Neural progenitor cell (in vitro differentiated cells): ENCODE measurements at places on chromosomes 5 and 9. TPM values are rescaled to one million over a fixed set of nuclear protein-coding genes. Genes with fewer than 3 reads are reported as not detected.

Gene PCDHB2
- 34.2 and 48.4 TPM in 2 replicates for total RNA-seq

Gene SLC25A2
- 0.22 and 0.96 TPM in 2 replicates for total RNA-seq

- no peak overlapping the region for H3K4me3 ChIP-seq
- peaks cover 10% of the 10 kb centered on the region for H3K4me1 ChIP-seq
- H3K27ac ChIP-seq, result no peak overlapping the region
- DNase-seq, result peak; percentile 27
- no peaks in the 10 kb centered on the region for H3K36me3 ChIP-seq
These were observed 14.3 kb downstream of the SYK start for GRCh38 chr9:90815944-90816357.

Gene BTNL8
- total RNA-seq, result 0.22 and 0.34 TPM in 2 replicates

Gene CARTPT
- not detected in 2 replicates for total RNA-seq

DNA sequence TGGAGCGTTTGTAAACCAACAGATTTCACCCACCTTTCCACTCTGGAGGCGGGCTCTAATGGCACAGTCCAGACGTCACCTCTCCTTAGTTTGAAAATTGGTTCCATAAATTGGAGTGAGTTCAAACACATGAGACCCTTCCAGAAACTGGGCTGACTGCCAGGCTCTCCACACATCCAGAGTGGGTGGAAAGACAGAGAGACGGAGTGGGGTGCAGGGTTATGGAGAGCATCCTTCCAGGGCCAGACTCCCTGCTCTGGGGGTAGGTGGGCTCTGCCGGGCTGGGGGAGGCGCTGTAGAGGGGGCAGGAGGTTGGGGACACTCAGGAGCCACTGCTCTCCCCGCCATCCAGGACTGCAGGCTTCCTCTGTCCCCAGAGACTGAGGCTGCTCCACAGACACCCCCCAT, 104.7 kb upstream of the PHYKPL start:
- no peaks in the 10 kb centered on the region for H3K27me3 ChIP-seq
- H3K27ac ChIP-seq, result no peak overlapping the region

DNA sequence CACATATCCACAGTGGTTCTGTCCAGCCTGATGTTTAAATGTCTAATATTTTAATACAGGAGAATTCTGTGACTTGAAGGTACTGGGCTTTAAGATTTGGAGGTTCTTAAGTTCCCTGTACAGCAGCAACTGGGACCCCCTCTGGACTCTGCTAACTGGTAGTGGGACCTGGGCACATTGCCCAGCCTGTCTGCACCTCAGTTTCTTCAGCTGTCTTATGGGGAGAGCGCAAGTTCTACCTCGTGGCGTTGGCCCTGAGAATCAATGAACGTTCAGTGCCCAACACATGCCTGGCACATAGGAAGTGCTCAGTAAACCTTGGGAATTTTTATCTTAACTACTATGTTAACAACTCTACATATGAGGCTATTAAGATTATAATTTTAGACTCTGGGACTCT, 1.4 kb downstream of the SLC2A6 start:
- DNase-seq, result no peak
- peaks cover 10% of the 10 kb centered on the region for H3K4me1 ChIP-seq
- H3K36me3 ChIP-seq, result no peaks in the 10 kb centered on the region
- no peak overlapping the region for H3K27ac ChIP-seq
- H3K27me3 ChIP-seq, result peaks cover 20% of the 10 kb centered on the region

Gene INSL4
- total RNA-seq, result not detected in 2 replicates

Gene ASB6
- 9.2 and 21.1 TPM in 2 replicates for total RNA-seq

Gene SAXO1
- 0.09 and 0.15 TPM in 2 replicates for total RNA-seq

Gene WWC1
- total RNA-seq, result 6.3 and 6.7 TPM in 2 replicates

- peaks cover 11% of the 10 kb centered on the region for H3K4me1 ChIP-seq
- H3K27ac ChIP-seq, result no peak overlapping the region
- no peaks in the 10 kb centered on the region for H3K36me3 ChIP-seq
These were observed 46.2 kb upstream of the GLRA1 start for GRCh38 chr5:151970885-151971284.

GRCh38 chr9:102479191-102479590, 515.9 kb upstream of the CYLC2 start:
- H3K36me3 ChIP-seq, result no peaks in the 10 kb centered on the region
- no peak overlapping the region for H3K27ac ChIP-seq
- no peaks in the 10 kb centered on the region for H3K4me1 ChIP-seq
- no peak overlapping the region for H3K4me3 ChIP-seq
- no peak for DNase-seq
- no peaks in the 10 kb centered on the region for H3K27me3 ChIP-seq

DNA sequence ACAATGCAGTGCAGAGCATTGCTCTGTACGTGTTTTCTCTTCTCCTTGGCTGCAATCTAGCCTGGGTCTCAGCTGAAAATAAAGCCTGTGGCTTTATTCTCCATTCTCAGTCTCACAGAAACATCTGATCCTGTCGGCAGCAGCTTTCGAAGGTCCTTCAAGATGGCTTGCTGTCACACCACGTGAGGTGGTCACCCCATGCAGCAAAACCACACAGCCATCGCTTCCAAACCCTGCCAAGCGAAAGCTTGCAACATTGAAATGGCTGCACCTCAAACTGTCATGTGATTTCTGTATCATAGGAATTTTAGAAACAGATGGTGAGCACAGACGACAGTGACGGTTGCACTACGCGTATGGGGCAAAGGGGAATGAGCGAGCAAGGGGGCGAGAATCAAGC, 98.5 kb upstream of the SMARCA2 start:
- DNase-seq, result no peak
- H3K27ac ChIP-seq, result no peak overlapping the region
- no peak overlapping the region for H3K4me3 ChIP-seq
- no peaks in the 10 kb centered on the region for H3K27me3 ChIP-seq
- H3K36me3 ChIP-seq, result no peaks in the 10 kb centered on the region

DNA sequence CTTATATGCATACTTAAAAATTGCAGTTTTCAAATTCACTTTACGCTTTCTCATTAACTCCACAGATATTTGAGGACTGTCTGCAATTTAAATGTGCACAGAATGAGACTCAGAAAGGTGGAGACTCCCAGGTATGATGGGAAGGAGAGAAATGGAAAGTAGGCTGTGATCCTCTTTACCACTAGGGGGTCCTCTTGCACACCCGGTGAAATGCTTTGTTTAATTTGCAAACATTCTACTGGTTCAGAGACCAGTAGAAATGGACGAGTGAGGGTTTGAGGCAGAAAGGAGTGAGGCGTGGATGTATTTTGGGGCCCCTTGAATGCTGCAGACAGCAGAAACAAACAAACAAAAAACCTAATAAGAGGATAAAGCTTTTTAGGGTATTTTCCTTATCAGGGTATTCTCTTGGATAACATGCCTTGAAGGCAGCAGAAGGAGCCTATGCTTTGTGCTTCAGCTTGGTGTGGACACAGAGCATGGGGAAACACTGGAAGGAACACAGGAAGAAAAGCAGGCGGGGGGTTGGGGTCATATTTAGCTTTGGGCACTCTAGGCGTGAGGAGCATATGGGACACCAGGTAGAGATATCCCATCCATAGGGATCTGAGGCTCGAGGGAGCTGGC, 410.1 kb downstream of the DMRT2 start:
- H3K4me1 ChIP-seq, result no peaks in the 10 kb centered on the region
- no peaks in the 10 kb centered on the region for H3K36me3 ChIP-seq
- no peak overlapping the region for H3K4me3 ChIP-seq
- H3K27ac ChIP-seq, result no peak overlapping the region
- DNase-seq, result no peak

Gene SPATA24
- total RNA-seq, result 15.2 and 15.7 TPM in 2 replicates

DNA sequence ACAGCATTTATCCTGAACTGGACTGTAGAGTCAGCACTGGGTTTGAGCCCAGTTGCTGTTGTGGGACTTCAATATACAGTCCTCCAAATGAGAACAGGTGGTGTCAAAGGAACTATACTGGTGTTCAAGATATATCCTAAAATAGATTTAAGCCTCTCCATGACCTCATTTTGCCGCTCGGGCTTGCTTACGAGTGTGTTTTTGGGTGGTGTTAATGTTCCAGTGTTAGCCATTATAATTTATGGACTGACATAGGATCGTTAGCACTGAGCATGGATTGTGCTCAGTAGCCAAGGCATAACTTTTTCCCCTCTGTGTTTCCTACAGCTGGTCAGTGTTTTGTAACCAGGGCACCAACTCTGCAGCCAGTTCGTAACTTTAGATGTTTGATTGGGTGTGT, 306.6 kb downstream of the SPATA31D1 start:
- H3K36me3 ChIP-seq, result no peaks in the 10 kb centered on the region
- H3K4me1 ChIP-seq, result no peaks in the 10 kb centered on the region
- no peak for DNase-seq
- no peaks in the 10 kb centered on the region for H3K27me3 ChIP-seq
- H3K27ac ChIP-seq, result no peak overlapping the region

Gene IL3
- total RNA-seq, result not detected in 2 replicates

Gene KCTD16
- total RNA-seq, result 1.1 and 1.6 TPM in 2 replicates

DNA sequence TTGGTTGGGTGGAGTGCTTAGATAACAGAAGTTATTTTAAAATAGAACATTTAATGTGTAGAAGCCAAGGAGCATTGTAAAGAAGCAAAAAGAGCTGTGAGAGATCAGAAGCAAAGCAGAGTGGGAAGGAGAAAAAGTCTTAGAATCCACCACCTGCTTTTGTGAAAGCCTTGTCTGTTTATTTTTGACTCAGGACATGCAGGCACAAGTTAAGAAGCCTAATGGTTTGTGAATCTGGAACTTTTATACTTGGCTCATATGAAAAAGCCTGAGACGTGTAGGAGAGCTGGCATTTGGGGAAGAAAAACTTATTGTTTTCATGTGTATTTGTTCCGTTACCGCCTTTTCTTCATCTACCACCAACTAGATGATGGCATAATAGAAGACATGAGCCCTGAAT, 38.5 kb upstream of the ITGA2 start:
- no peaks in the 10 kb centered on the region for H3K4me1 ChIP-seq
- H3K27me3 ChIP-seq, result no peaks in the 10 kb centered on the region
- H3K36me3 ChIP-seq, result no peaks in the 10 kb centered on the region
- DNase-seq, result no peak
- no peak overlapping the region for H3K27ac ChIP-seq
